Hindlimb muscle (tissue), 1 donor: ENCODE measurements at places on chromosomes 3 and 15. TPM values are rescaled to one million over a fixed set of nuclear protein-coding genes. Genes with fewer than 3 reads are reported as not detected.

GRCh38 chr15:68220967-68221366 lies 8.6 kb downstream of the CLN6 start:
- DNase-seq: no peak

GRCh38 chr15:26661107-26661506 lies 111.8 kb downstream of the GABRB3 start:
- no peak for DNase-seq

GRCh38 chr3:127074900-127075360 lies 92.0 kb downstream of the PLXNA1 start:
- DNase-seq: no peak

DNA sequence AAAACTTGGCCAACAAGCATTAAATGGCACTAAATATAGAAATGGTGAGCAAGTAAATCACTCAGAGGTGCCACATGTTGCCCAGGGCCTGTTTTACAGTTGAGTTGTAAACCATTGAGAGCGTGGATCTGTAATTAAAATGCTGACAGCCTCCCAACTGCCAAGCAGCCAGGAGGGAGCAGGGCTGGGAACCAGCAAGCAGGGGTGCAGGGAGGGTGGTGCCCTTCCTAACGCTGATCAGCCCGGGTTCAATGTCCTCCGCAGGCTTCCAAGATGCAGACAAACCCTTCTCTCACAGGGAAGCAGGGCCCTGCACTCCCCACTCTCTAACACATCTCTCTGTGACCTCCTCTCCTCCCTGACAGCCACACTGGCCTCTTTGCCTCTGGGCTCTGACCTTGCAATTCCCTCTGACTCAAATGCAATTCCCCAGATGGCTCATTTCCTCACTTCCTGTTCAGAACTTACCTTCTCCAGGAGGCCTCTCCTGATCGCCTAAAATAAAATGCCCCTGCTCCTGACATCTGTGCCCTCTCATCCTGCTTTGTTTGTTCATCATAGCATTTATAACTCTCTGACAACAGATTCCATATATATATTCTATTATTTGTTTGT lies 40.0 kb downstream of the WNT7A start:
- no peak for DNase-seq

DNA sequence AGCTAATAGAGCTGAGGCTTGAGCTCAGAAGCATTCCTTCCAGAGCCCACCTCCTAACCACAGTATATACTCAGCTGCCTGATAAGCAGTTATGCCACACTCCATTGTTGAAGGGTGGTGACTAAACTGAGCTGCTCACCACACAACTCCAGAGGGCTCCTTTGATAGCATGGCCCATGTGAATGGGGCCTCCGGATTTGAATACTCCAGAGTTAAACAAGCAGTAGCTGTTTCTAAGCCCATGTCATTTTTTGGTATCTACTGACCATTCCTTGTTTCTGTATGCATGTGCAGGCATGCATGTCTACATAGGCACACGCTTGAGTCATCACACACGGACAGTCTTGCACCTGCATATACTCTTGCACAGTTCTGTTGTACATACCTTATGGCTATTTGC lies 28.9 kb downstream of the IGSF10 start:
- no peak for DNase-seq

- DNase-seq: no peak
Observed at GRCh38 chr3:48855681-48856447, 8.2 kb upstream of the PRKAR2A start.

Gene STXBP5L
- not detected for polyA plus RNA-seq

- DNase-seq: no peak
Observed at GRCh38 chr3:39671600-39671999, 137.8 kb upstream of the MYRIP start.

DNA sequence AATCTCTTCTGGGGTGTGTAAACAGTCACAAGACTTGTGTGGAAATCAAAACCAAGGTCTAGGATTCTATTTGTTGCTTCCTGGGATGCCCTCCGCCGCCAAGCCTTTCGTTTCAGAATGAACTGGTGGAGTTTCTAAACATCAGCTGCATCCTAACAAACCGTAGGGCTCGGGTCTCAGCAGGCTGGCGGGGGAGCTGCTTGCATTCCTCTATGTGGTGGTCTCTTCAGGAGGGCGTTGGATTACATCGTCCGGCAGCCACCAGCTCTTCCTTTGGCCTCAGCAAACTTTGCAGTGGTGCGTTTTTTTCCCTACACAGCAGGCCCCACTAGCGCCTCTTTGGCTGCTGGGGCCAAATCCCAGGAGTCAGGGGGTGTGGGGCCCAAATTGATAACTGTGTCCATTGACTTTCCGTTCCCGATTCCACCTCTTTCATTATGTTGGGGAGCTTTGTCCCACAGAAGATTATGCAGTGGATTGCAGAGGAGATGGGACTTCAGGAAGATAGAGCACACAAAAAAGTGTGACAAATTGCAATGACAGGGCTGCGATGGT lies 390.0 kb upstream of the NR2F2 start:
- DNase-seq: no peak

GRCh38 chr3:62503516-62503915 lies 130.2 kb upstream of the FEZF2 start:
- no peak for DNase-seq

Gene ALG3
- polyA plus RNA-seq: 25.5 TPM

Gene TMEM158
- polyA plus RNA-seq: 1.2 TPM

- peak; percentile 14 for DNase-seq
Observed at GRCh38 chr3:186931532-186932280, 1.4 kb downstream of the ST6GAL1 start.

Gene GHRL
- 2.1 TPM for polyA plus RNA-seq

DNA sequence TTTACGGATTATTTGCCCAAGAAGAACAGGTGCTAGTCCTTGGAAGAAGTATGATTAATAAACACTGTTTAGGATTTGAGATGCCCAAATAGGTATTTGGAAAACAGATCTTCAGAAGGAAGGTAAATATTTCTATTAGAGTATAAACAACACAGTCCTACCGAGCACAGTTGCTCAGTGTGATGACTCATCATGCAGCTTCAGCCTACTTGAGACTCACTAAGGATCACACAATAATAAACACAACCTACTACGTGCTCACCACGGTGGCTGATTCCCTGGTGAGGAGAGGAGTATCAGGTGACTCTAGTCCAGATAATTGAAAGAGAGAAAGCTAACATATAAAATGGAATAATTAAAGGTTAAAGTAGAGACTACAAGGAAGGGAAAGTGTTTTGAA lies 72.0 kb downstream of the PDZRN3 start:
- no peak for DNase-seq

Gene OXTR
- 8.8 TPM for polyA plus RNA-seq

DNA sequence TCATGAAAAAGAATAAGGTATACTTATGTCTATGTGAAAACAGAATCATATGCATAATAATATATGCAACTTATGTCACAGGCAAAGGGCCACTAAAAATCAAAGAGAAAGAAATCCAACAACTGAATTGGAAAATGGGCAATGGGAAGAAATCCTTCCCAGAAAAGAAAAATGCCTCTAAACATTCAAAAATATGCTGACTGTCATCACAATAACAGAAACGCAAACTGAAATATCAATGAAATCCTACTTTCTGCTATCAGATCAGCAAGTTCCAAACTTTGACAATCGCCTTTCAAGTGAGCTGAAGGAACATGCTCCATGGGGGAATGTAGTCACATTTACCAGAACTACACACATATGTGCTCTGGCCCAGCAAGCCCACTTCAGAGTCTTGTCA lies 99.4 kb upstream of the KLF13 start:
- no peak for DNase-seq

- no peak for DNase-seq
Observed at GRCh38 chr3:195401943-195402342, 40.9 kb downstream of the ACAP2 start.

DNA sequence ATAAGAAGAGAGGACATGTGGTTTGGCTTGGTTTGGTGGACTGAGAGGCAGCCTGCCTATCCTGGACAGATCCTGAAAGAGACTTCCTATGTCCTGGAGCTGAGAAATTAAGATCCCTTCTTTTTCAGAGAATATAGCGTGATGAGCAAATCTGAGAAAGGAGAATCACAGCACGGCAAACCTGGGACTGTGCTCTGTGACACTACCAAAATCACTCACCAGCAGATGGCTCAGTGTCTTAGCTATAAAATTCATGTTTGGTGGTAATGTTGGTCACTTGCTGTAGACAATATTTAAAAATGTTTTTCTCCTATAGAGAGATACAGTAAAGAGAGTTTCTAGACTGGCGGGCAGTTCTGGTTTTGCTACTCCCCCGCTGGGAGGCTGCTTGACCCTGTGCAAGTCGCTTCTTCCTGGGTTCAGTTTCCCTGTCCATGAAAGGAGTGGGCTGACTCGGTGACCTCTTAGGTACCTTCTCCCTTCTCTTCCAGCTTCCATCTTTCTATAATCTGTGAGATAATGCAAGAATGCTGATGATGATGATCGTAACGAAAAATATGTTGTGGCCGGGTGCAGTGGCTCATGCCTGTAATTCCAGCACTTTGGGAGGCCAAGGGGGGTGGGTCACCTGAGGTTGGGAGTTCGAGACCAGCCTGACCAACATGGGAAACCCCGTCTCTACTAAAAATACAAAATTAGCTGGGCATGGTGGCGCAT lies 7.6 kb upstream of the HES1 start:
- no peak for DNase-seq

DNA sequence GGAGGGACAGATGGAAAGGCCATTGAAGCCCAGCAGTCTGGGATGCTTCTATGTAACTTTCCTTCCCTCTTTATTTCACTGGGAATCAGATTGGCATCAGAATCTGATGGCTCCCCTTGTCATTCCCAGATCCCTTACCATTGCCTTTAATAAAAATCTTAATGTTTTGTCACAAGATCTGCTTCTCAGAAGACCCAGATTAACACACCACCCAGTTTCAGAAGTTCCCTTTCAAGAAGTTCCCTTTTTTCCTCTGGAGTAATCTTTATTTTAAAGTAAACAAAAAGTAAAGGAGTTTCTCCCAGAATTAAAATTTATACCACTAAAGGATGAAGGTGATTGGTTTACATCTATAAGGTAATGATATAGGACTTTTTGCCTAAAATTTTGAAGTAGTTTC lies 76.4 kb downstream of the UBR1 start:
- no peak for DNase-seq

Gene CCR1
- 3.1 TPM for polyA plus RNA-seq
